ENCODE measurements at places on chromosomes 13 and 19.

- no peak for DNase-seq
Observed at GRCh38 chr13:99122171-99122570, 78.5 kb upstream of the UBAC2 start.

DNA sequence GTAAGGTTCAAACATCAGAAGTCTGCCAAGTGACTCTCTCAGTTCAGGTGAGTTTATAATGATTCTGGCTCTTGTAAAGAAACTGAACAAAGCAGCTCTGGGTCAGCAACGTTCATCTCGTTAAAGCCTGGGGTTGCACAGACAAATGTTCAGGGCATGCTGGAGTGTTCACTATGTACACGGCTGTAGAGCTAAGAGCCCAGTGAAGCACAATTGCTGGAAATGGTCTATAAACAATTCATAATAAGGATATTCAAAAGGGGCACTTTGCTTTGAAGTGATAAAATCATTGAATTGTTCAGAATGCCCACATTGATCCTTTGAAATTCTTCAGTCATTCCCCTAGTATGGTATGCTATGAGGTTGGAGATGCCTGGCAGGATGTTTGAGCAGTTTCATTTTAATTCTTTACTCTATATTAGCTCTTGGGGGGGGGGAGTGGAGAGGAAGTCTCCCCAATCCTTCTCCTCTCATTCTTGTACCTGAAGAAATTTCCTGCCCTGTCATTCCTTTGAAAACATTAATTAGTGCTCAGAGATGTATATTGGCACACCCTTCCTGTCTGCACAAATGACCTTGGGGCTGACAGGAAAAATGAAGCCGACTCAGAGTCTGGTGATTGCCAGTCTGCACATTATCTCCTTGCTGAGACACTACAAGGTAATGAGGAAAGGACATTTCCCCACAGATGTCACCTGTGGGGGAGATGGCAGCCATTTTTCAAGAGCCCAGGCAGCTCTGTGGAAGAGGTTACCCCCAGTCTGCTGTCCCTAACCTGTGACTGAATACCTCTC, 145.5 kb downstream of the DLEU7 start:
- DNase-seq, result no peak

GRCh38 chr13:71858647-71859046, 8.4 kb downstream of the DACH1 start:
- no peak for DNase-seq

- no peak for DNase-seq
Observed at GRCh38 chr19:277581-278165, 13.5 kb downstream of the PLPP2 start.

DNA sequence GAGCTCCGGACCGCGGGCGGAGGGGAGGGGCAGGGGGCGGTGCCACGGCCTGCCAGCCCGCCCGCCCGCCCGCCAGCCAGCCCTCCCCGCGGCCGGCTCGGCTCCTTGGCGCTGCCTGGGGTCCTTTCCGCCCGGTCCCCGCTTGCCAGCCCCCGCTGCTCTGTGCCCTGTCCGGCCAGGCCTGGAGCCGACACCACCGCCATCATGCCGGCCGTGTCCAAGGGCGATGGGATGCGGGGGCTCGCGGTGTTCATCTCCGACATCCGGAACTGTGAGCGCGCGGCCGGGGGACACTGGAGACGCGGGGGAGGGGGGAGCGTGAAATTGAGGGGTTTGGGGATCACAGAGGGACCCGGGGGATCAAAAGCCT, at the start of gene AP2A1:
TSS of gene AP2A1 (plus strand) at position 72 of the 370 bp plus-strand sequence. CDS start at position 205, 133 bp downstream.
- no peak for DNase-seq

- no peak for DNase-seq
Observed at GRCh38 chr13:33147832-33148231, 131.6 kb downstream of the KL start.

- no peak for DNase-seq
Observed at GRCh38 chr13:39144941-39145533, 106.8 kb downstream of the NHLRC3 start.

GRCh38 chr13:113584870-113585671, 518 bp downstream of the TFDP1 start:
- peak; percentile 43 for DNase-seq

- DNase-seq, result no peak
Observed at GRCh38 chr13:73287831-73288230, 229.0 kb downstream of the KLF5 start.

GRCh38 chr19:58555920-58556621, 1.2 kb upstream of the CHMP2A start:
- DNase-seq, result no peak

DNA sequence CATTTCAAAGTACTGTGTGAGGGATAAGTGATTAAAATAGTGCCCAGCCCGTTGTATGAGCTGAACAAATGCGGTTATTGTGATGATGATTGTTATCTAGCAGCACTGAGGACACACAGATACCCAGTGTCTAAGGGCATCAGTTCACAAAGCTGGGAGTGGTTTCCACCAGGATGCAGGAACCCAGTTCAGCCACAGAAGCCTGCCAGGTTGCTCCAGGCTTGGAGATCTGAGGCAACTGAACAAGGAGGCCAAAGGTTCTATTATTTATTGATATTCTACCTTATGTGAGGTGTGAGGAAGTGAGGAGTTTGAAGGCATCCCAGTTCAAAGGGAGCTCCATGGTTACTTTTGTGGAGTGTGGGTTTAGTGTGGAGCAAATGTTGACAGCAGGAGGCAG, 13.2 kb downstream of the DIAPH3 start:
- DNase-seq, result no peak

GRCh38 chr13:84380866-84381265, 498.6 kb upstream of the SLITRK1 start:
- DNase-seq, result no peak

- no peak for DNase-seq
Observed at GRCh38 chr19:5154129-5154798, 185.4 kb downstream of the KDM4B start.

DNA sequence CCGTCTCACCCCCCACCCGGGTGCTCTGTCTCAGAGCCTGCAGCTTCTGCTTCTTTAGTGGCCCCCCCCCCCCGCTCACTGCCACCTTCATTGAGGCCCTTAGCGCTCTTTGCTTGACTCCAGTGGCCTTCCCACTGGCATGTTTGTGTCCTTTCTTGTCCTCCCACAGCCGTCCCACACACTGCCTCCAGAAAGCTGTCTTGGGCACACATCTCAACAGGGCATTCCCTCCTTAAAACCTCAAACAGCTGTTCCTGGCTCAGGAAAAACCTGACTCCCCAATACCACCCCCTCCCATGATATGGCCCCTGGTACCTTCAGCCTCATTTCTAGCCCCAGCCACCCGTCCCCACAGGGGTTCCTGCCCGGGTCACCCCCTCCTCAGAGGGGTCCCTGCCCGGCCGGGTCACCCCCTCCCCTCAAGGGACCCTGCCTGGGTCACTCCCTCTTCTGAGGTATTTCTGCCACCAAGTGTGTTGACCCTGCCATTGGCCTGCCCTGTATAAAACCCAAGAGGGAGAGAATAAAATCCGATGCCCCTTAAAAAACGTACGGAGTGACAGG, 8.9 kb downstream of the B3GLCT start:
- DNase-seq, result no peak

DNA sequence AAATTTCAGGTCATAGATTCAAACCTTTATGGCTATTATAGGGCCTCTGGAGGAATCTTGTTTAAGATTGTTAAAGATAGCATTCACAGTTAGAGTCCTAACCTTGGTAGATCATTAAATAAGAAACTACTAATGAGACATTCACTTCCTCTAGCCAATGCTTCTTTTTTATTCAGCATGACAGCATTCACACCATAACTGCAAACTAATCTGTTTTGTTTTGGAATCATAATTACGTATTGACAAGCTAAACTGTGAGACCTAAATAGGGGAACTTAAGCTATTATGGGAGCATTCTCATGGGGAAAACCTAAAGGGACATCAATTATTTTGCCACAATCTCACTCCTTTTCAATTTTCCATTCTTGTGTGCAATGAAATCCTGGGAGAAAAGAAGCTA, 653.8 kb downstream of the PCDH9 start:
- no peak for DNase-seq
